ENCODE measurements at places on chromosomes 5 and 9.

DNA sequence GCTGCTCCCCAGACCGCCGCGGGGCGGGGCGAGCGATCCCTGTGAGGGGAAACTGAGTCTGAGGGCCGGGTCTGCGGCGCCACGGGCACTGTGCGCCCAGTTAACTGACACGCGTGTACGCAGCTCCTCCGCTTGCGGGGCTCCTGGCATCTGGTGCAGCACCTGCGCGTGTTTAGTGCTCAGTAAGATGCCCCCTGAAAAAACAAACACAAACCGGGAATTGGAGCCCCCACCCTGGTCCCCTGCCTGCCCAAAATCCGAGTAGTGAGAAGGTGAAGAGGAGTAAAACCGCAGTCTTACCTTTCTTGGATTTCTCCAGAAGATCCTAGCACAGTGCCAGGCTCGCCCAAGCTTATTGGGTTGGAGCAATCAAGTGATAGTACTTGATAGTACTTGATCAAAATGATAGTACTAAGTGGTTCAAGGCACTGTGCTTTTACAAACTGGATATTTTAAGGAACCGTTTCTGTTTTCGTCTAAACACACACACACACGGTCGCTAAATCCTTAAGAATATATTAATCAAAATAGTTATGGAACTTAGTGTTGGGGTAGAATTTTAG, 2.7 kb upstream of the TRAF1 start:
- DNase-seq, result no peak

GRCh38 chr9:93964685-93965084, 9.5 kb upstream of the BARX1 start:
- no peak for DNase-seq

DNA sequence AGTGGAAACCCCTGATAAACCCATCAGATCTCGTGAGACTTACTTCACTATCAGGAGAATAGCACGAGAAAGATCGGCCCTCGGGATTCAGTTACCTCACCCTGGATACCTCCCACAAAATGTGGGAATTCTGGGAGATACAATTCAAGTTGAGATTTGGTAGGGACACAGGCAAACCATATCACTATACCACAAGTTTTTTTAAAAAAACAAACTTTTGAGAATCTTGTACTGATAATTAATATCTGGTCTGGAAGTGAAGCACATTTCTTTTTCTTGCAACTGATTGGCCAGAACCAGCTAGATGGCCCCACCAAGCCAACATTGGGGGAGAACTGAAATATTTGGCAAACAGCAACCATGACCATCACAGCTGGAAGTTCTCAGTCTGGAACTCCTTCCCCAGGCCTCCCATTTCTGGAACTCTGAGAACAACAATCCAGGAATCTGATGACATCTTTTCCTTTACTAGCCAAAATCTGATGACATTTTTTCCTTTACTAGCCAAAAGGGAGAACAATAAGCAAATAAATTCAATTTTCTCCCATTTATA, 51.8 kb upstream of the CDKN2B start:
- no peak for DNase-seq

DNA sequence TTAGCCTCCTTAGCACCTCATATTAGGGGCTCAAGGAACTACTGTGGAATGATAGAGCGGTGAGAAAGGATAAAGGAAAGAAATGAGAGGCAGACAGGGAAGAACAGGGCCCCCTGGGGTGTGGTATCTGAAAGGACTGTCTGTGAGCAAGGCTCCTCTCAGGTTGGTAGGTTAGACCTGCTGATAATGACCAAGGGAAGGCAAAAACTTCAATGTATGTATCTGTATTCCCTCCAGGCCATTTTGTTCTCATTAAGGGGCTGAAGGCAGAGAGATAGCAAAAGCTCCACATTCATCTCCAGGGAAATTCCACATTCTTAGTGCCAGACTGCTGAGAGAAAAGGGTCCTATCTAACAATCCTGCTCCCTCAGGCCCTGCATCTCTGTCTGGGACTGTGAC, 28.6 kb downstream of the TRIM32 start:
- no peak for DNase-seq

GRCh38 chr5:177389241-177390169, 5.3 kb downstream of the SLC34A1 start:
- DNase-seq, result no peak

DNA sequence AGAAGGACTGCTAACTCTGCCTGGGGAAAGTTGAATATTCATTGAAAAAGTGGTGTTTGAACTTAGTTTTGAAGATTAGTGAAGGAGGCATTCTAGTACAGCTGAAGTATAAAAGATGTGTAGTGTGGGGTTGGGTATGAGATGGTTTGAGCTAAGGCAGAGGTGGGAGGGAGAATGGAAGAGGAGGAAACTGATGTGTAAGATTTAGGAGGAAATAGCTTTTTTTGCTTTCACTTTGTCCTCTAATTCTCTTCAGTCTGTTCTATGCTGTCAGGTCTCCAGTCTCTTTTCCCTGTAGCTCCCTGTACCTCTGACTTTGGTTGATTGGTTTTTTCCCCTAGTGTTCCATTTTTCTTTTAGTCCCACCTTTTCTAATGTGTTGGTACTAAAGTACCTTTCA, 9.0 kb downstream of the CREBRF start:
- DNase-seq, result no peak

- no peak for DNase-seq
Observed at GRCh38 chr5:109619606-109620005, 70.1 kb upstream of the MAN2A1 start.

- no peak for DNase-seq
Observed at GRCh38 chr9:114069476-114070187, 8.5 kb downstream of the AMBP start.
